ENCODE measurements at places on chromosomes 13 and 19.
A peak's percentile ranks its signal among the peaks of the same experiment; 100 is the strongest.

DNA sequence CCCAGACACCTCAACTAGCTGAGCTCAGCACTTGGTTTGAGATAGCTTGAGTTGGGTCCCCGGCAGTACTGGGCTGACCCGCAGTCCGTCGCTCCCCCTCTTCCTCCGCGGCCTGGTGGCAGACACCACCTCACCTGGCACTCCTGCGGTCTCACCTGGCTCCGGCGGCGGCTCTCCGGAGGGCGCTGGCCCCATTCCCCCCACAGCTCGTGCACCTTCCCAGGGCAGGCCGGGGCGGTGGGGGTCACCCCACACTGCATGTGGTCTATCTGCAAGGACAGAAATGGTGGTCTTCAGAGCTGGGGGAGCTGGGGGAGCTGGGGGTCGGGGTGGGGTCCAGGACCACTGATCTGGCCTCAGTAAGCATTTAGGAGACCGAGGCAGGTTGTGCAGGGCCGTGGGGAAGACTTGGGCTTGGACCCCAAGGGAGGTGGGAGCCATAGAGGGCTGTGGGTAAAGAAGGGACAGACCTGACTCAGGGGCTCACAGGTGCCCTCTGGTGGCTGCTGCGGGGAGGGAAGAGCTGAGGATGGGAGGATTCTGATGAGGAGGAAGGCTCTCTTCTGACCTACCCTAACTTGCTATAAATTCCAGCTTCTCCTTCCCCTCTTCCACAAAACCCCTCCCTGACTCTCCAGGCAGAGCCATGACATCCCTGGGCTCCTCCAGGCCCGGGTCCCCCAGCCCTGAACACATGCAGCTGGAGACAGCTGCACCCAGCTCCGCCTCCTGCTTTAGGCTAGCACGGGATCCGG, 6.7 kb upstream of the PLIN4 start:
- no peak for DNase-seq

GRCh38 chr13:82878536-82878935, 1003.7 kb downstream of the SLITRK1 start:
- peak; percentile 44 for DNase-seq

DNA sequence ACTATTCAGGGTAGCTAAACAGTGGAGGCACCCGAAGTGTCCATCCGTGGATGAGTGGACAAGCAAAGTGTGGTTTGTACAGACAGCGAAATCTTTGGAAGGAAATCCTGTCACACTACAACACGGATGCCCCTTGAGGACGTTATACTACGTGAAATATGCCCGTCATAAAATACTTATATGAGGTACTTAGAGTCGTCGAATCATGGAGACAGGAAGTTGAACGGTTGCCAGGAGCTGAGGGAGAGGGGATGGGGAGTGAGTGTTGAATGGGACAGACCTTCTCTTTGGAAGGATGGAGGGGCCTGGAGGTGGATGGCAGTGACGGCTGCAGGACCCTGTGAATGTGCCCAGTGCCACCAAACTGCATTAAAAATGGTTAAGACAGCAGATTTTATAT, 11.6 kb downstream of the ATP4B start:
- peak; percentile 86 for DNase-seq

GRCh38 chr13:79703772-79704171, 222.8 kb downstream of the NDFIP2 start:
- DNase-seq, result no peak

DNA sequence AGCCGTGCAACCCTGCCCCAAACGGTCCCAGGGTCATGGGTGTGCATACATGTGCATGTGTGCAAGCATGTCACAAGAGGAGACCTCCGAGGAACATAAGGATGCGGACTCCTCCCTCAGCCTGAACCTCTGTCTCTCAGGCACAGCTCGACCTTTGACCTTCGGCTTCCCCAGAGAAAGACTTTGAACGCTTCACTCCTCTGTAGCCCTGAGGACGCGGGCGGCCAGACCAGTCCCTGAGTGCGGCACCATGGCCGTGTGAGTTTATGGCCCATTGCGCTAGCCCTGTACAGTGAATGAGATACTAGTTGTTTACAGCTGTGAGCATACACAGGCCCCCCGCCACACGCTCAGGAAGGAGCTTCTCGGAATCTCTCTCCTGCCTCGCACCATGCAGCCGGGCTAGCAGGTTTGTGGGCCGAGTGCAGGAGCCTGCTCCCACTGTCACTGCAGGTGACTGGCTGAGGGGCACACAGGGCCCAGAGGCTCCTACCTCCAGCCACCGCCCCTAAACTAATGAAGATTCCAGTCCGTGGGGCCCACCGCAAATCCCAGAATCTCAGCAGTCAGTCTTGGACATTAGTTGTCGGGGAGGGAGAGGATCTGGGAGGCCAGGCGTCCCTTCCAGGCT, 10.8 kb downstream of the RASA3 start:
- DNase-seq, result no peak

Measured in SHP77 (cell line).